ENCODE measurements at places on chromosomes 12 and 14.
A peak's percentile ranks its signal among the peaks of the same experiment; 100 is the strongest.

DNA sequence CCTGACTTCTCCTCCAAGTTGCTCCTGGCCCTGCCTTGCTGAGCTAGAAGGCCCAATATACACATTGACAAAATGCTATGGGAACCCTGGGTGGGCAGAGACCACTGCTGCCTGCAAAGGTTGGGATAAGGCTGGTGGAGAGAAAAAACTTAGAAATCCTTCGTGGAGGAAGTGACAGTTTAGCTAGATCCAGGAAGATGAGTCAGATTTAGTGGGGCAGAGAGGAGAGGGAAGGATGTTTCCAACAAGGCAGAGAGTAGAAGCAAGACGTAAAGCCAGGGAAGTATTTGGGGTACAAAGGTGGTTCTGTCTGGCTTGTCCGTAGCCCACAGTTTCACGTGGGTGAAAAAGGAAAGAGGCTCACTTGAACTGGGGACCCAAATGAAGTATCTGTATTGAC lies 69.0 kb upstream of the CLMN start:
- no peak for DNase-seq

DNA sequence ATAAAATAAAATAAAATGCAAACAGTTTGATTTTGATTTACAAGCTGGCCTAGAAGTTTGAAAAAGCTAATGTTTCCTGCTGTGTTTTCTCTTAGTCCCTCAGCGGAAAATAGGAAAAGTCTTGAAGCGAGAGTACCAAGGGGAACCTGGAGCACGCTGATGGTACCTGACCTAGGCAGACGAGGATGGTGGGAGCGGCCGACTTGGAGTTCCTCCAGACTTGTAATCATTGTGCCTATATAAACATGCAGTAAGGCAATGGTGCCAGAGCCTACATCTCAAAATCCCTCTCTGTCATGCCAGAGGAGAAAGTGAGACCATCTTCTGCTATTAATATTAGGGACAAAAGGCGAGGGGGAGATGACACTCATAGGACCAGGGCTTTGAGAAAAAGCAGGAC lies 371.7 kb downstream of the TMEM132D start:
- DNase-seq, result no peak

GRCh38 chr14:95462491-95462890 lies 54.0 kb downstream of the SYNE3 start:
- DNase-seq, result no peak

DNA sequence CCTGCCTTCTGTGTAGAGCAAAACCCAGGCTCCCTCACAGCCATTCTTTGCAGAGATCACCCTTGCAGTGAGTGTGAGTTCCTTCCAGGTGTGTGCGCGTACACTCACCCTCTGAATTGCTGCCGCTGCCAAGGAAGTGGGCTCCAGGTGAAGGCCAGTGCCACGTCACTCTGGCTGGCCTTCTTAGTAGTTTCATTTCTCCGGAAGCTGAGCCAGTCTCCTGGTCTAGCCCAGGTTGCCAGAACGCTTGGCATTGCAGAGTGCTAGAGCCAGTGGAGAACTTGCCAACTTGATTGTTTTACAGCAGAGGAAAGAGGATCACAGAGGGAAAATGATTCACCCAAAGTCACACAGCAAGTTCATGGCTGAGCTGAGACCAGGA lies 11.0 kb downstream of the CBLN3 start:
- DNase-seq, result no peak

GRCh38 chr12:104699489-104700190 lies 242.9 kb downstream of the CHST11 start:
- DNase-seq, result no peak

DNA sequence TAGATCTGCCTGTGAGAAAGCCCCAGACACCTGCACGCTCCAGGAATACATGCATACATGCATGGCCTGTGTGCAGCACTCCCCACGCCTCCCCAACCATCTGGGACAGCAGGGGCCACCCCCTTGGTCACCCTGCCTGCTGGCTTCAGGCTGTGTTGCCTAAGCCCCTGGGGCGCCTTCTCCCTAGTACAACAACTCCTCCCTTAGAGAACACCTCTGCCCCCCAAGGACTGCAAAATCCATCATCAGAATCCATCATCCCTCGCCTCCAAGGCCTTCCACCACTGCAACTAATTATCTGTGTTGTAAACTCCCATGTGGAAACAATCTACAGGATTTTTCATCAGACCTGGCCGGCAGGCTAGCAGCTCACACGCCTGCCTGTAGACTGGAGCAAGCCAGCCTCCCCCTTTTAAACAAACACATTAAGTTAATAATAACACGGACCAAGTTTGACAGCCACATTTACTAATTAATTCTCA lies 36.8 kb downstream of the ZFP36L1 start:
- no peak for DNase-seq

- no peak for DNase-seq
These were observed 328.2 kb upstream of the NOVA1 start for GRCh38 chr14:26925876-26926584.

DNA sequence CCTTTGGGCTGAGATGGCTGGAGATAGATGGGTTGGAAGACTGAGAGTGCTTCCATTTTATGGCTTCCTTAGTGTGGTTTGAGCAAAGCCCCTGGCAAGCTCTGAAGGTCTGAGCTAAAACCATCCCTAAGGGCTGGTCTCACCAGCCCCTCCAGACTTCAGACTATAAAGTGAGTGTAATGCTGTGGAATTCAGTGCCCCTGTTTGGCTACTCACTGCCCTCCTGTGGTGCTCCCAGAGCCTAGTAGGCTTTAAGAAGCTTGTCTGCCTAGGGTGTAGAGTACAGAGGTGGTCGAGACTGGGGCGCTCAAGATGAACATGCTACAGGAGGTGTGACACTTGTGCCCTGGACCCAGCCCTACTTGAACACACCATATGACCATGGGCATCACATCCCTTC lies 246.7 kb upstream of the FKBP4 start:
- no peak for DNase-seq

DNA sequence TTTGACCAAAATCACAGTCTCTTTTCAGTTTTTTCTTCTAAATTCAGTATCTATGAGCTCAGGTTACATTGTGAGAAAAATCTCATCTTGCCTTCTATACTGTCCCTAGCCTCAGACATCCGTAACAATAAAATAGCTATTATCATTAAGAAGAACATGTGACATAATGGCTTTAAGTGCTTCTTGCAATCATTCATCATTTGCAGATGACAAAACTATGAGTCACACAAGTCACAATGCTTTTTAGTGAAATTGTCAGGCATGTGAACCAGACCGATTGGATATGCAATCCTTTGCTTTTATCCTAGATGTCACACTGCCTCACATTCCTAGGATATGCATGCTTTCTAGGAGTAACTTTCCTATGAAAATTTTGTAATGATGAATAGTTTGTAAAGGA lies 313.1 kb downstream of the SLC6A15 start:
- peak; percentile 20 for DNase-seq
